Esophagus muscularis mucosa (tissue), 4 donors: ENCODE measurements at places on chromosomes 13 and 19. TPM values are rescaled to one million over a fixed set of nuclear protein-coding genes. Genes with fewer than 3 reads are reported as not detected.

Gene CEBPA
- 5.1 TPM for total RNA-seq

Gene ZFP14
- total RNA-seq, result 4.0 TPM

Gene SNRNP70
- 101 TPM for total RNA-seq

Gene ACP7
- not detected for total RNA-seq

DNA sequence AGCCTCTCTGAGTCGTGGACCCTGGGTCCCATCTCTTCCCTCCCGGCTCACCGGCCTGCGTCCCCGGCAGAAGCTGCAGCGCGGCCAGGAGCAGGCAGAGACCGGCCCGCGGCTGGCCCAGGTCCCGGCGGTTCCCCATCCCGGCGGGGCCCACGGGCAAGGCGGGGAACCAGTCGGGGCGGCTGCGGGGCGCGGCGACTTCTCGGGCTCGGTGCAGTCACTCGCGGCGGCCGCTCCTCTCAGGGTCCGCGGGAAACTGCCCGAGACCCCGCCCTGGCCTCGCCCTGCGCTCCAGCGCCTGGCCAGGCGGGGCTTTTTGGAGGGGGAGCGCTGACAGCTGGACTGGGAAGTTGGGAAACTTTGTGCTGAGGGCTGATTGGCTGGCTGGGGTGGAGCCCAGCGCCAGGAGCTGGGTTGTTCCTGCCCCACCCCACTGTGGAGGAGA, at the start of gene COL5A3:
TSS of gene COL5A3 (minus strand) at position 258 of the 445 bp plus-strand sequence. CDS start at position 139, 119 bp downstream.
- H3K36me3 ChIP-seq, result no peaks in the 10 kb centered on the region
- H3K4me1 ChIP-seq, result peaks cover 53% of the 10 kb centered on the region
- H3K27ac ChIP-seq, result peak within 1 kb of the TSS; percentile 65
- peak within 1 kb of the TSS; percentile 45 for H3K4me3 ChIP-seq
- peak; percentile 92 for DNase-seq

DNA sequence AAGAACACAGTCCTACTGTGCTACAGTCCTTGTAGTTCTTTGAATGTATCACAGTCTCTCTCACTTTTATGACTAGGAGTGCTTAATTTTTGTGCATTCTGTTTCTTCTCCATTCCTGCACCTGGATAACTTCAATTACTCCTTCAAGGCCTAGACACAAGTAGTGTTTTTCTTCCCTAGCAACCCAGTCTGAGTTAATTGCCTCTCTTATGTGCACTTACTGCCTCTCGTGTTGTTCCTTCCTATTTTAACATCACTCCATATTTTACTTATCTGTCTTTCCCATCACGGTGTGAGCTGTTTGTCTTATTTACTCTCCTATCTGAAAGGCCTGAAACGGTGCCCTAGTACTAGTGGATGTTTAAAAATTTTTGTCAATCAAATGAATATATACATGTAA, 101.5 kb downstream of the HS6ST3 start:
- DNase-seq, result no peak
- H3K4me1 ChIP-seq, result no peaks in the 10 kb centered on the region
- no peak overlapping the region for H3K4me3 ChIP-seq
- H3K36me3 ChIP-seq, result no peaks in the 10 kb centered on the region

DNA sequence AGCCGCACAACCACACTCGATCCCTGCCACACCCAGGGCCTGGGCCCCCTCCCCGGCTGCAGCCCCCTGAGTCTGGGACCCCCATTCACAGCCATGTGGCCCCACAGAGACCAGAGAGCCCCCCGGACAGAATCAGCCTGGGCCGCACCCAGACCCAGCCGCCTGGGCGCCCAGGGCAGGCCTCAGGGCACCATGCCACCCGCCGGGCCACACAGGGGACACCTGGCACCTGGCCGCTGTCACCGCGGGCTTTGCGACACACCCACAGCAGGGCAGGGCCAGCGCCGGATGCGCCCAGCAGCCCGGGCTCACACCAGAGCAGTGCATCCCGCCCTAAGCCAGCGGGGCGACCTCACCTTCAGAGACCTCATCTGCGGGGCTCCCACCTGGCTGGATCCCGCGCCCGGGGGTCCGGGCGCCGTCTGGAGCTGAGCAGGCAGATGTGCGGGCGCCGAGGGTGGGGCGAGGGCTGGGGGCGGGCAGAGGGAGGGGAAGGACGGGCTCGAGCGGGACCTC, 443 bp downstream of the TBXA2R start:
- no peaks in the 10 kb centered on the region for H3K27me3 ChIP-seq
- H3K36me3 ChIP-seq, result peaks cover 6% of the 10 kb centered on the region
- H3K27ac ChIP-seq, result peak overlapping the region; percentile 85
- DNase-seq, result no peak
- H3K4me1 ChIP-seq, result peaks cover 77% of the 10 kb centered on the region

DNA sequence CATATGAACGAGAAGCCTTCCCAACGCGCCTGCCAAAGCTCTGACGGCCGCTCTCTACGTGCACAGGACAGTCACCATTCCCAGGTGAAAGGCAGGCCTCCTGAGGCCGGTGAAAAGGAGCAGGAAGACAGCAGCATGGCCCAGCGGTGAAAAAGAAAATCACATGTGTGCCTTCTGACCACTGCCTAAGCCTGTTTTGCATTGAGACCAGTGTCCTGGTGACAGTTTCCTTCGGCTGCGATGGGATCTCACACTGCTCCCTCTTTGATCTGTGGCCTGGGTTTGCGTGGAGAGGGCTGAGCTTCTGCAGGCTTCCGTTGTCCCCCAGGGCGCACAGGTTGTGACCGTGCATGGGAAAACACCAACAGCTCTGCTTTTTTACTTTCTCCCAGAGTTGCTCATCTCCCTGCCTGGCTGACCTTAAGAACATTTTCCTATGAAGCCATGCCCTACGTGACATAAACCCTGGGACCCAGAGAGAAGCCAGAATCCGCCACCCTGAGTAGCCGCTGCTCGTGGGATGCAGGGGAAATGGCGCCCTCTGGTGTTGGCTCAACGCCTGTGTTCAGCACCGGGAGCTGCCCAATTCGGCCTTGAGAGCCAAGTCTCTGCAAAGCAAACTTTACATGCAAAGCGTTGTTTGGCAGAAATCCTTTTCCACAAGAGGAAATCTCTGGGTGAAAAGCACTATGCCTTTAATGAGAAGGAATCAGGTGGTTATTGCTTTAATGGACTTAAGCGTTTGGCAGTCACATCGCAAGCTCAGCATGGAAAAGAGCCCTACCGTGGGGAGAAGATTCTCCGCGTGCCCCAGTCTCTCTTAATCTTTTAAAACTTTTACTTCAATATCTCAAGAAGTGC, 112.2 kb upstream of the GPR12 start:
- H3K27ac ChIP-seq, result no peak overlapping the region
- H3K4me1 ChIP-seq, result no peaks in the 10 kb centered on the region
- no peaks in the 10 kb centered on the region for H3K36me3 ChIP-seq

DNA sequence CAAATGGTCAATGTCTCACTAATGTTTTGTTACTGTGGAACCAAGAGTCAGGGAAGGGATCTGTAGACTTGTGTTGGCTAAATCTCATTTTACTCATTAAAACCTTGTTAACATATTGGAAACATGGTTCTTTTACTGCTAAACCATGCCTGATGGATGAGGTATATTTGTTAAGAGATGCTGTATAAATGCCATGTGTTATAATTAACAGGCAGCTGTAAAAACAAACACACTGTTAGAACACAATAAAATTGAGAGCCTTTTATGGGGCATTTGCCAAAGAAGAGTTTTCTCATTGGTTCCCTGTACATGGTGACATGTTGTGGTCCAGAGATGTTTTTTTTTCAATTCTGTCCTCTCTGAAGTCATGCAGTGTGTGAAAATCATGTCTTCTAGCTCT, 121.9 kb downstream of the ESD start:
- peaks cover 67% of the 10 kb centered on the region for H3K4me1 ChIP-seq
- H3K36me3 ChIP-seq, result no peaks in the 10 kb centered on the region

DNA sequence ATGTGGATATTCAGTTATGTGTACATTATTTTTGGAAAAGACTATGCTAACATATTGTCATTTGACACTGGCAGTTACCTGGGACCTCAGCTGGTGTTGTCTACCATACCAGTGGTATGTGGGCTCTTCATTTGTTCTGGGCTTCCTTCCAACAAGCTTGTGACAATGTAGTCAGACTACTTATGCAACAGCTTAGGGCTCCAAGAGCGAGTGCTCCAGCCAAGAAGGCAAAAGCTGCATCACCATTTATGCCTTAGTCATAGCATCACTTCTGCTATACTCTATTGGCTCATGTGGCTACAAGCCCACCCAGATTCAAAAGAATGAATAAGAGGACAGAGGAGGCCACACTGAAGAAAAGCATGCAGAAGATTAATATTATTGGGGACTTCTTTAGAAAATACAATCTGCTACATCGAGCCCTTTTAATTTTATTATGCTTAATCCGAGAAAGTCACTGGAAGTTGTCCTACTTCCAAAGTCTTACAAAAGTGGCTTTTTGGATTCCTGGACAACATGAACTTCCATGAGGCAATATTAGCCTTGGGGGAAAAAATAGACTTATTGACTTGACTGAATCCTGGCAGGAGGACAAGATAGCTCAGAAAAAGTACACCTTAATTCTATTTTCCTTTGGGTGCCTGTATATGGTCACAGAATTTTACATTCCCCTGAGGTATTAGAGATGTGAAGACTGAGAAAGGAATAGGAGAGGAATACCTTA, 529.4 kb upstream of the HTR2A start:
- no peaks in the 10 kb centered on the region for H3K4me1 ChIP-seq
- no peak overlapping the region for H3K4me3 ChIP-seq
- no peaks in the 10 kb centered on the region for H3K27me3 ChIP-seq
- no peak for DNase-seq
- no peaks in the 10 kb centered on the region for H3K36me3 ChIP-seq
- H3K27ac ChIP-seq, result no peak overlapping the region

- no peak for DNase-seq
- no peak overlapping the region for H3K4me3 ChIP-seq
- no peak overlapping the region for H3K27ac ChIP-seq
- peaks cover 98% of the 10 kb centered on the region for H3K36me3 ChIP-seq
- H3K4me1 ChIP-seq, result no peaks in the 10 kb centered on the region
Observed at GRCh38 chr19:17156947-17157302, 58.2 kb upstream of the USE1 start.

- DNase-seq, result no peak
- H3K4me1 ChIP-seq, result peaks cover 26% of the 10 kb centered on the region
- no peaks in the 10 kb centered on the region for H3K36me3 ChIP-seq
- H3K27me3 ChIP-seq, result no peaks in the 10 kb centered on the region
Observed at GRCh38 chr13:32087955-32088747, 56.6 kb downstream of the FRY start.

- no peaks in the 10 kb centered on the region for H3K4me1 ChIP-seq
- DNase-seq, result no peak
- no peaks in the 10 kb centered on the region for H3K36me3 ChIP-seq
- no peak overlapping the region for H3K27ac ChIP-seq
Observed at GRCh38 chr13:106117035-106117434, 418.4 kb downstream of the EFNB2 start.

DNA sequence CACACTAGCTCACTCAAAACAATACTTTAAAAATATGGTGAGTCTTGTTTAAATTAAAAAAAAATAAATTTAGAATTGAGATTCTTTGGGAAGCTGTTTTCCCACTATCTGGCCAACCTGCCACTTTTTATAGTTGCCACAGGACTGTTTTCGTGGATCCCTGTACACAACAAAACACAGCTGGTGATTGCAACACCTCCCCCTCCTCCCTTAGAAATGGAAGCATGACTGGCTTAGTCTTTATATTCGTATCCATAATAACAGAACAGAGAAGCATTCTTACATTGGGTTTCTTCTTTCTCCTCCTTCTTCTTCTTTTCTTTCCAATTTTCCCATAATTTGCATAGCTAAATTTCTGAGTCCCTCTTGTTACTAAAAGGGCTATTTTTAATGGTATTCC, 79.5 kb upstream of the GJB6 start:
- H3K27ac ChIP-seq, result no peak overlapping the region
- no peaks in the 10 kb centered on the region for H3K36me3 ChIP-seq
- H3K27me3 ChIP-seq, result no peaks in the 10 kb centered on the region
- H3K4me1 ChIP-seq, result no peaks in the 10 kb centered on the region
- DNase-seq, result peak; percentile 37
- no peak overlapping the region for H3K4me3 ChIP-seq

GRCh38 chr13:113900646-113901045, 36.8 kb upstream of the GAS6 start:
- peak; percentile 68 for DNase-seq
- H3K27ac ChIP-seq, result peak overlapping the region; percentile 89
- peaks cover 60% of the 10 kb centered on the region for H3K4me1 ChIP-seq
- H3K4me3 ChIP-seq, result no peak overlapping the region
- no peaks in the 10 kb centered on the region for H3K36me3 ChIP-seq
- H3K27me3 ChIP-seq, result no peaks in the 10 kb centered on the region

DNA sequence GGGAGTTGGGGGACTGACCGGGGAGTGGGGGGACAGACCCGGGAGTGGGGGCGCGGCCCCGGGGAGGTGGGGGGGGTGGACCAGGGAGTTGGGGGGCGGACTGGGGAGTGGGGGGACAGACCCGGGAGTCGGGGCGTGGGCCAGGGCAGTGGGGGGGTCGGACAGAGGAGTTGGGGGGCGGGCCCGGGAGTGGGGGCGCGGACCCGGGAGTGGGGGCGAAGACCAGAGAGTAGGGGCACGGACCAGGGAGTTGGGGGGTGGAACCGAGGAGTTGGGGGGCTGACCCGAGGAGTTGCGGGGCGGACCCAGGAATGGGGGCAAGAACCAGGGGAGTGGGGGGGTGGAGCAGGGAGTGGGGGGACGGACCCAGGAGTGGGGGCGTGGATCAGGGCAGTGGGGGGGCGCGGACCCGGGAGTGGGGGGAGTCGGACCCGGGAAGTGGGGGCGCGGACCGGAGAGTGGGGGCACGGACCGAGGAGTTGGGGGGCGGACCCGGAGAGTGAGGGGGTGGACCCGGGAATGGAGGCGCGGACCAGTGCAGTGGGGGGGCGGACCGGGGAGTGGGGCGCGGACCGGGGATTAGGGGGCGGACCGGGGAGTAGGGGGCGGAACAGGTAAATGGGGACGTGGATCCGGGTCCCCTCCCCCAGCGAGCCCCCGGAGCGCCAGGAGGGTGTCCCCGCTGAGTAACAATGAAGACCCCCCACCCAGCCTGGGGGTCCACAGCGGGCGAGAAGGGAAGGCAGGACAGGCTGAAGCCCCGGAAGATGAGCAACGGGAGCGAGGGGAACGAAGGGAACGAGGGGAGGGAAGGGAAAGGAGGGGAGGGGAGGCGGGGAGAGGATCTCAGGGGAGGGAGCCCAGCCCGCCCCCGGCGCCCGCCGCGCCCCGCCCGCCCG, 589 bp downstream of the R3HDM4 start:
- peak overlapping the region; percentile 86 for H3K27ac ChIP-seq
- no peaks in the 10 kb centered on the region for H3K36me3 ChIP-seq
- no peak for DNase-seq
- peak overlapping the region; percentile 77 for H3K4me3 ChIP-seq

- H3K4me3 ChIP-seq, result no peak overlapping the region
- H3K27me3 ChIP-seq, result no peaks in the 10 kb centered on the region
- H3K36me3 ChIP-seq, result no peaks in the 10 kb centered on the region
Observed at GRCh38 chr13:30145709-30146367, 161.5 kb downstream of the KATNAL1 start.
